Stimulated activated CD4-positive, alpha-beta T cell treated with anti-CD3 and anti-CD28 coated beads, Interleukin-2, amount 100 ng/mL, for 4 hours (primary cell): ENCODE measurements at places on chromosomes 13 and 19.

DNA sequence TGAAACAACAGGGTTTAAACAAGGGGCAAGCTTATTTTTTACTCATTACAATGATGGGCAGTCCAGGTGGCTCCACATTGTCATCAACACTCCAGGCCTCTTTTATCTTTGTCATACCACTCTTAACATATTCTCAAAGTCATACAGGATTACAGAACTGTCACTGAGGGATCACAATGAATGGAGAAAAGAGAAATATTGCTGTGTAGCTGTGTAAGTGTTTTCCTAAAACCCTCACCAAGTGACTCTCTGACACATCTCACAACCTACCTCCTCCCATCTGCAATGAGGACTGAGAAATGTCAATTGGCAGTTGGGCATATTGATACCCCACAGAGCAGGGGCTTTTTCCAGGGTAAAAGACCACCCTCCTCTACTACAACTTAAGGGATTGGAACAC, 562.1 kb downstream of the TBC1D4 start:
- DNase-seq = no peak

- DNase-seq = no peak
These were observed 31.5 kb downstream of the ZFR2 start for GRCh38 chr19:3837332-3837731.

- DNase-seq = no peak
These were observed 78.1 kb upstream of the OLFM4 start for GRCh38 chr13:52950436-52950956.

- DNase-seq = no peak
These were observed 275.5 kb downstream of the ENOX1 start for GRCh38 chr13:43510956-43511901.

DNA sequence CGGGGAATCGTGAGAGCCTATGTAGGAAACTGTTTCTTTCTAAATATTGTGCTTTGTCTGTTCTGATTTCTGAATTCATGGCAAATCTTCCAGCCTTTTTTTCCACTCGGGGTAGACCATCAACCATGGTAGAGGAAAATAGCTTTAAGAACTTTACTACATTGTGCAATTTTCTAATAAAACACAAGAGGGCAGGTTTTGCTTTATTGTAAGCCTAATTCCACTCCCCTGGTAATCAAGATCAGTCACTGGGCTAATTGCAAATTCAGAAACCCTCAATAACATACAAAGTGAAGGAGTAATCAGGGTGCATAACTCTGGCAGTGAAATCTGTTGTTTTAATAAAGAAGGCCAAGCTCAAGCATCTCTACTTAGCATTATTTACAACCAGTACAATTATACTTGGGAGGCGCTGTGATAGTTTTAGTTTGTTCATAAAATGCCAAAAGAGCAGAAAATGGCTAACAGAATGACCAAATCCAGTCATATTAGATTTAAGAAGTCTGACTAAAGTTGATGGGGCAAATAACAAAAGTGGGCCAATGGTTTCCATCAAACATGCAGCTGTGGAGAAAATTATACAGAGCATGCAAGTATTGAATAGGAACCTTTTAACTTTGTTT, 43.8 kb downstream of the DCT start:
- no peak for DNase-seq

DNA sequence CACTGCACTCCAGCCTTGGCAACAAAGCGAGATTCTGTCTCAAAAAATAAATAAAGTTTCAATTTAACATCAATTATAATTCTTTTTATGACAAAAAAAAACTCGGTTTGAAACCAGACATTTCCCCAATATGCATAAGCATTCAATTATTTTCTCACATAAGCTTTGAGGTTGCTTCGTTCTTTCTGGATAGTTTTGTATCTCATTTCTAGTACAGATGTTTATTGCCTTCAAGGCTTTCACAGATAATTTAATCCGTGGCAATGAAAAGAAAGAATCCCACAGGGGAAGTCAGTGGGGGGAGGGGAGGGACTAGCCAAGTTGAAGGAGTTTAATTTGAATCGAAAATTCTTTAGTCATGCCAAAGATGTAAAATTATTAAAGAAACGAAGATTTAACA, 29.6 kb upstream of the TSC22D1 start:
- no peak for DNase-seq
